GM12865 (cell line): ENCODE measurements at places on chromosomes 13 and 19.

DNA sequence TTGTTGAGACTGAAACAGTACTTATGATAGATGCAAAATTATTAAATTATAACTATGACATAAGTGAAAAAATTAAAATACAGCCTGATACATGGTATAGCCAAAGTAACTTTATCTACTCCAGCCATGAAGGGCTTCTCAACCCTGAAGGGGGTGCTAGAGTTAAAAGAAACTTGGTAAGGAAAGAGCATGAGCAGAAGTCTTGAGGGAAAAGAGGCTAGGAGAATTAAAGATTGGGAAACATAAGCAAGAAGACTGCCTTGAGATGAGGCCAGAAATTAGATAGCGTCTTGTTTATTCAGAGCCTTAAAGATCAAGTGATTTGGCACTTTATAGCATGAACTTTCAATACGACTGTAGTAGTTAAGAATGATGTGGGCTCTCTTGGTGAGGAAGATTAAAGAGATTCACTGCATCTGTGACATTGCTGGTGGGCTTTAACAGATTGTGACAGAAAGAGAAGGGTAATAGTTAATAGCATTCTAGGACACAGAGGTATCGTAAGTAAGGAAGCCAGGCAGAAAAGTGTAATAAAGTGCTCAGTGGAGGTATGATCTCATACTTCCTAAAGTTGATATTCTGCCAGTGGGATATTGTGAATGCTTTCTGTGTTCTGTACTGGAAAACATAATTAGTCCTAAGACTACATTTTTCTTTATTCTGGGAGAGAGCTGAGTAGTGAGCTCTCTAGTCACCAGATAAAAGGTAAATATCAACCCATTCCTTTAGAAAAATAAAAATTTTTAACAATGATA, 385.4 kb upstream of the PRR20A start:
- DNase-seq: no peak

GRCh38 chr13:35534343-35534742, 57.9 kb upstream of the MAB21L1 start:
- no peak for DNase-seq

- DNase-seq: no peak
These were observed 446.7 kb upstream of the SPRY2 start for GRCh38 chr13:80787604-80788003.

DNA sequence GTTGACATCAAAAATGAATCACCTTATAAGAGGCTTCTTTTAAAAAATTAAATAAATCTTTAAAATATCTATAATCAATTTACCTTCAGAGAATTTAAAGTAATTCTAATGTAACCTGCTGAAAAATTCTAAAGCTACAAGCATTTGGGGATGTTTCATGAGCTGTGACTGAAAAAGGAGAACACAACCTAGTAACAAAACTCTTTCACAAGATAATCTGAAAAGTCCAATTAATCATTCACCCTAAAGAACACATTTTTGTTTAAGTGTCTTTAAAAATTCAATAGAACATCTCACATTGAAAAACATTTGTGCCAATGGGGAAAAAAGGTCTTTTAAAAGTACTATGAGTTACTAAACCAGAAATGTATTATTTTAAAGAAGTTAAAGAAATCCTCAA, 22.8 kb downstream of the KLF12 start:
- no peak for DNase-seq
